Stimulated activated CD8-positive, alpha-beta memory T cell treated with anti-CD3 and anti-CD28 coated beads, Interleukin-4, amount 100 ng/mL, for 4 hours (primary cell): ENCODE measurements at places on chromosomes 16 and 17.

DNA sequence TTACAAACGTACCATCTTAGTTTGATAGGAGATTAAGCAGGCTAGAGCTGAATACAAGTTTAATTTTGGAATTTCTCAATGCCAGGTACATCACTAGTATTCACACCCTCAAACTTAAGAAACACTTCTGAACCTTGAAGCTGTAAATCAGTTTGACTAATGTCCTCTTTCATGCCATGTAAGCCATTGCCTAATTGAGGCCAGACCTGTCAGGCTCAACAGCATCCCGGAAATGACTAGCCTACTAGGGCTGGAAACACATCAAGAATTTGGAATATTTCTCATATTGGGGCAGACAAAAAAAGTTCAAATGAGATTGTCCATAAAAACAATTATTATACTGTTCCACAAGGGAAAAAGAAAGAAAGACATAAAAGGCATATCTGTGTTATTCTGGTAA is 1.7 kb downstream of the USP32 start:
- no peak for DNase-seq

DNA sequence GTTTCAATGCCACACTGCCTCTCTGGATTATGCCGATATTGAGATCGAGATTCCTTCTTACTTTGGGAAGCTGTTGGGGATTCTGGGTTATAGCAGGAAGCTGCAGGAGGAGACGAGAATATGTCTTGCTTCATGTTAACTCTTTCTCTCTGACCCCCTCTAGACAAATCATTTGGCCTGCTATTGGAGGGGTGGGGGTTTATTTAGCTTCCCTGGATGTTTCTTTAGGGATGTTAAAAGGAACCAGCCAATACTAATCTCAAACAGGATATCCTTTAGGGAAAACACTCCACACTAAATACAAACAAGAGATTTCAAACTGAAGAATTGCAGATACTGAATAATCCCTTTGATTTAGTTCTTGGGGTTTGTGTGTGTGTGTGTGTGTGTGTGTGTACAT is 102.6 kb downstream of the TMEM100 start:
- DNase-seq = no peak

GRCh38 chr17:49353607-49354006 is 8.4 kb downstream of the ZNF652 start:
- DNase-seq = no peak

DNA sequence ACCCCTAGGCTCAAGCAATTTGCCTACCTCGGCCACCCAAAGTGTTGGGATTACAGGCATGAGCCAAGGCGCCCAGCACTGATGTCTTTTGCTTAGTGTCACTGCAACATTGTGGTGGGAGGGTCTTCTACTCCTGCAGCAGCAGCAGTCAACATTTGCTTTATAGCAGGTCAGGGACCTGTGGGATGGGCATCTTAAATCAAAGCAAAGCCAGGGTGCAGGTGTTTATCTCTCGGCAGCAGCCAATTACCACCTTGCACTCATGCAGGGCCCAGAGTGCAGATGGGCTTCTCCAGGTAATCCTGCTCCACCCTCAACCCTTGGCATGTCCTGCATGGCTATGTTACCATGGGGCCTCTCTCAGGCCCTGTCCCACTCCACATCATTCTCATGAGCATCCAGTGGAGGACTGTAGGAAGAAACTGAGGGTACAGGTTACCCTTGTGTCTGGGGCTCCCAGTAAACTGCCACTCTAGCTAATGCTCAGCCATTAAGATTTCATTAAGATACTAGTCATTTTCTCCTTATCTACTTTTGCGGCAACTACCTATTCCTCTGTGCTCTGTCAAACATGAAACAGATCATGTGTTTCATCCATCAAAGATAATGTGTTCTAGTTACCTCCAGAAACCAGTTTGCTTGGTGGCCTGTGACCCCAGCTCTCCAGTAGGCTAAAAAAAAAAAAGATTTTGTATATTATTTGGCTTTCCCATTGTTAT is 16.8 kb downstream of the ADGRG5 start:
- DNase-seq = no peak

GRCh38 chr17:29570521-29570920 is 2.0 kb downstream of the TP53I13 start:
- no peak for DNase-seq

GRCh38 chr17:80248894-80249710 is 11.6 kb upstream of the RNF213 start:
- DNase-seq = no peak

DNA sequence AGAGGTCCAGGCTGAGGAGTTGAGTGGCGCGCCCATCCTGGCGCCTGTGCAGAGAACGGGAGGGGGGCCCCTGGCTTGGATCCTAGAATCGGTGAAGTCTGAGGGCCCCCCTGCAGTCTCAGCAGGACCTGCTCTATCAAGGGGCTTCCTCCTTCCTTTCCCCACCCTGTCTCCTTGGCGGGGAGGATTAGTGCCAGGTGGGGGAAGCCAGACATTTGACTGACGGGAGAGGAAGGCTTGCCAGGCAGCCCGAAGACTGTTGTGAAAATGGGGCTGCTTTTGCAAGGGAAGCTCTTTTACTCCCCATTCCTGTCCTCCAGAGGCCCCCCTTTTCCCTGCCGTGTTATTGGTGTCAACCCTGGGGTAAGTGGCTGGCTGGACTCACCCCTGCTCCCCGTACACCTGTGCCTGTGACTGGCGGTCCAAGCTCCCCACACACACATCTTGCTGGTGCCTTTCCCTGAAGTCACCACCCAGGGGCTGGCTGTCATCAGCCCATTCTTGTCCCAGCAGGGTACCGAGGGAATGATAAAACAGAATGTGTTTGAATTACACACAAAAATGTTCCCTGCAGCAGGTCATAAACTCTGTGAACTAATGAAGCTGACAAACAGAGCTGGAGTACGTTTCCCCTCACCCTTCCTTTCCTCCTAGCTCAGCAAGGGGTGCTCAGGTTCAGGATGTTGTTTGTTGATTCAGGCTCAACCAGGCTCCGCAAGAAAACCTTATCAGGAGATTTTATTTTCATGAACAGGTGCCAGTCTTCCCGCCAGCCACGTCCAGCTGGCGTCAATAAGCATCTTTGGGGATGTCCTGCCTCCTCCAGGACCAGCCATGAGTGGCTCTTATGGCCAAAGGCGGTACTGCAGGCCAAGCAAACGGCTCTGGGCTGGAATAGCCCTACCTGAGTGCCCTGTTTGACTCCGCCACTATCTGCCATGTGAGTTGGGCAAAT is 4.4 kb upstream of the ARMC7 start:
- no peak for DNase-seq

GRCh38 chr17:46732160-46732559 is 86.3 kb downstream of the WNT3 start:
- DNase-seq = no peak

DNA sequence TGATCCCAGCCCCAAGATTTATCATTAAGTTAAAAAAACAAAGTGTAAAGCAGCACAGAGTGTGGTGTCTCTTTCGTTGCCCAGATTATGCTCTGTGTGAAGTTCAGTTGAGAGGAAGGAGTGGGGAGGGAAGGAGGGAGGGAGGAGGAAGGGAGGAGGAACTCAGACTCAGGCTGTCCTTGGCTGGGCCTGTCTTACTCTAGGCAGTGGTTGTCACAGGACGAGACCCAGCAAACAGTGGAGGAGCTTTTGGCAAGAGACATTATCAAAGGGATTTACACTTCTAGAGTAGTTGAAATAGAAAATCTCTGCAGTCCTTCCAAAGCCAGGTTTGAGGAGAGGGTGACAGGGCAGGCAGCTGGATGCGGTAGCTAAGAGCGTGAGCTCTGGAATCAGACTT is 27.8 kb downstream of the KNOP1 start:
- DNase-seq = no peak
